ENCODE measurements at places on chromosomes 7 and 10.

- no peak for DNase-seq
Measured at GRCh38 chr7:106757846-106758245, 96.9 kb upstream of the CCDC71L start.

DNA sequence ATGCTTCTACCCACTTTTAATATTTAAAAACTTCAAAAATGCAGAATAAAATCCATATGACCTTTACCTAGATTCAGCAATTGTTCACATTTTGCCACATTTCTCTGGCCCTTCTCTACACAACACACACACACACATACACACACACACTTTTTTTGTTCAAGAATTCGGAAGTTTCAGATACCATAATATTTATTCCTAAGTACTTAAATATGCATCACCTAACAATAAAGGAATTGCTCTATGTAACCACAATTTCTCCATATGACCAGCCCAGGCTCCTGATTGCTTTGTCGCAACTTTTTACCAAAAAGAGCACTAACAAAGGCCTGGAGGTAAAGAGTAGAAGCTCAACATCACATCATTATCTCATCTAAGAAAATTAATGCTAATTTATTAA is 106.6 kb downstream of the FAS start:
- DNase-seq, result no peak

GRCh38 chr7:132991615-132992587 is 90.0 kb downstream of the CHCHD3 start:
- no peak for DNase-seq

- no peak for DNase-seq
Measured at GRCh38 chr7:19815546-19815945, 42.1 kb upstream of the TMEM196 start.

GRCh38 chr10:90342480-90342879 is 515.4 kb downstream of the HTR7 start:
- DNase-seq, result no peak

- no peak for DNase-seq
Measured at GRCh38 chr10:131249955-131250344, 61.6 kb downstream of the TCERG1L start.

All from stimulated activated CD8-positive, alpha-beta memory T cell treated with anti-CD3 and anti-CD28 coated beads, Interleukin-4, amount 100 ng/mL, for 1 hour (primary cell).